ENCODE measurements at places on chromosomes 4 and X. TPM values are rescaled to one million over a fixed set of nuclear protein-coding genes. Genes with fewer than 3 reads are reported as not detected.

HPSE gene
- 0.81 TPM for total RNA-seq

CSAG1 gene
- total RNA-seq = not detected

NOCT gene
- total RNA-seq = 7.6 TPM

TMEM175 gene
- total RNA-seq = 5.8 TPM

RTL9 gene
- total RNA-seq = not detected

ACOX3 gene
- total RNA-seq = 17.5 TPM

RAPGEF2 gene
- 168 TPM for total RNA-seq

TRMT44 gene
- total RNA-seq = 12.1 TPM

SAGE1 gene
- total RNA-seq = not detected

MAGED4 gene
- 6.2 TPM for total RNA-seq

KLHL13 gene
- 0.82 TPM for total RNA-seq

MOB1B gene
- 17.2 TPM for total RNA-seq

TCEAL9 gene
- total RNA-seq = 61.4 TPM

DCAF4L1 gene
- 0.19 TPM for total RNA-seq

TMPRSS11D gene
- 0.16 TPM for total RNA-seq

BEX1 gene
- 0.32 TPM for total RNA-seq

PAK3 gene
- total RNA-seq = 3.9 TPM

TCEAL5 gene
- not detected for total RNA-seq

RS1 gene
- not detected for total RNA-seq

CDX4 gene
- total RNA-seq = not detected

SNX12 gene
- total RNA-seq = 85.5 TPM

SPARCL1 gene
- total RNA-seq = 385 TPM

COL4A5 gene
- 23.9 TPM for total RNA-seq

NUDT11 gene
- total RNA-seq = 1.1 TPM

FOXR2 gene
- not detected for total RNA-seq

IL1RAPL1 gene
- total RNA-seq = 0.06 TPM

TLL1 gene
- total RNA-seq = 12.5 TPM

HAND2 gene
- not detected for total RNA-seq

ARHGAP6 gene
- 0.06 TPM for total RNA-seq

ZNF674 gene
- 2.3 TPM for total RNA-seq

COX7B2 gene
- total RNA-seq = not detected

TMSB15A gene
- 0.82 TPM for total RNA-seq

H2BW2 gene
- total RNA-seq = not detected

BTC gene
- total RNA-seq = 0.06 TPM

RNF212 gene
- total RNA-seq = 0.32 TPM

ZNF280C gene
- 1.3 TPM for total RNA-seq

SHOX gene
- total RNA-seq = not detected

GPR119 gene
- total RNA-seq = not detected

USO1 gene
- 97.6 TPM for total RNA-seq

APLN gene
- total RNA-seq = 213 TPM

CCKAR gene
- total RNA-seq = not detected

SOX3 gene
- total RNA-seq = not detected

ADH7 gene
- total RNA-seq = not detected

ATOH1 gene
- total RNA-seq = not detected

SPACA5 gene
- not detected for total RNA-seq

CLOCK gene
- total RNA-seq = 14.7 TPM

CASP3 gene
- 40.4 TPM for total RNA-seq

PRSS12 gene
- 15.2 TPM for total RNA-seq

EGF gene
- not detected for total RNA-seq

CENPC gene
- total RNA-seq = 12.3 TPM

GAGE12H gene
- total RNA-seq = not detected

TRIM2 gene
- 10.4 TPM for total RNA-seq

ATP11C gene
- 56.1 TPM for total RNA-seq

TAF7L gene
- total RNA-seq = 0.13 TPM

CHST7 gene
- 47.6 TPM for total RNA-seq

CHRDL1 gene
- total RNA-seq = not detected

SORBS2 gene
- total RNA-seq = 261 TPM

HTN1 gene
- not detected for total RNA-seq

Data from bladder microvascular endothelial cell (primary cell).